ENCODE measurements at places on chromosomes 7 and 10.

DNA sequence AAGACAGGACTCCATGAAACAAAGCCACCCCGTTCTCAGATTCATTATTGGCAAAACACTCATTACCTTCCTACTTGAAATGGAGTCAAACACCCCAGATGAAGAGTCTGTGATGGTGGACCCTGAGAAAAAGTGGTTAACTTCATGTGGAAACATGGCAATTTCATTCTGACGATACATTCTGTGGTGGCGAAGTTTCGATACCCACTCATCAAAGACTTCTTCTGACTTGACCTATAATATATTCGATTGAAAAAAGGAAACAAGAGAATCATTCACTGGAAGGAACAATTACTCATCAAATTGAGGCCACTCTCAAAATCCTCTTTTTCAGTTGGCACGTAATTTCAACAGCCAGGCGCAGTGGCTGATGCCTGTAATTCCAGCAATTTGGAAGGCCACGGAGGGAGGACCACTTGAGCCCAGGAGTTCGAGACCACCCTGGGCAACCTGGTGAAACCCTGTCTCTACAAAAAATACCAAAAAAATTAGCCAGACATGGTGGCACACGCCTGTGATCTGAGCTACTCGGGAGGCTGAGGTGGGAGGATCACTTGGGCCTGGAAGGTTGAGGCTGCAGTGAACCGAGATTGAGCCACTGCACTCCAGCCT is 108.8 kb upstream of the GSDME start:
- DNase-seq: no peak

DNA sequence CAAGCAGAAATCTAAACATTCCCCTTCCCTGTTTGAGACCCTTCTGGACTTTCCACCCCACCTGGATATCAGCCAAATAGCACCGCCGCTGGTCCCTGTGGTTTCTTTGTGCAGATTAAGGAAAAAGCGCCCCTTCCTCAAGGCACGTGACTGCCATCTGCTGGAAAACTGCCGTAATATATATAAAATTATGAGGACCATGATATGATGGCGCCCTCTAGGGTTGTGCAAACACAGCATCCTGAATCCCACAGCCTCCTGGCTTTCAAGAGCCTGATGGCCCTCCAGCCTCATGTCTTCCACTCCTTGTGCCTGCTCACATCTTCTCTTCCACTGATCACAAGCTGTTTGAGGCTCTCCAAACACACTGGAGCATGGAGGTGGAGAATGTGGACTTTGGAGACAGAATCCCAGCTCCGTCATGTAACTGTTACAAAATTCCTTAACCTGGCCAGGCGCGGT is 121.3 kb downstream of the MYL10 start:
- no peak for DNase-seq

GRCh38 chr7:19248115-19248514 is 102.9 kb upstream of the FERD3L start:
- DNase-seq: no peak

DNA sequence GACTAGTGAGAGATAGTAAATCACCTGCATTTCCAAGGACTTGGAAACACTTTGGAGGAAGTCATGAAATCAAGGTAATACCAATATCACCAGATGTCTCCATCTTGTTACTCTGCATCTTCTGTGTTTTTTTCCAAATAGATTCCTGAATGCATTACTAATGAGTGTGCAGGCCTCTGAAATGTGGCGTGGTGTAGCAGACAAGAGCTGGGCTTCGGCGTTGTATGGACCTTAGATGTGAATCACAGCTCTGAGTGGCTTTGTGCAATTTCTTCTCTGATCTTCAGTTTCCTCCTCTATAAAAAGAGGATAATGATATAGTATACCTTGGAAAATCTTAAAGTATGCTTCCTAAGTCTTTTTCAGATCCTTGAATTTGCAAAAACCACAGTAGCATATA is 9.6 kb upstream of the MYPN start:
- no peak for DNase-seq

DNA sequence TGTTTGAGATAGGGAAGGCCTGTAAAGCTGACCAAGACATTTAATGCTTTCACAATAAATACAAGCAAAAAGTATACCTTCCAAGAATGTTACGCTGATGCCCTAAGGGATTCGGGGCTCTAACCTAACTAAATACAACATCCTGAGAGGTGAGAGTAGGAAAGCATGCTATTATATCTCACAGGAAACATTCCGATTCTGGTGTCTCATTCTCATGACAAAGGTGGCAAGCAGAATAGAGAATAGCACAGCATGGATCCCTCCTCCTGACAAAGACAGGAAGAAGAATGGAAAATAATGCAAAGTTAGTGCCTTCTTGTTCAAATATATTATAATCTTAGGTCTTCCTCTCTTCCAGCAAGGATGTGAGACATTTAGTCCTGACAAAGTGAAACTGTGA is 504.3 kb downstream of the TFEC start:
- no peak for DNase-seq

Measured in activated T-helper 1 cell treated with anti-CD3 and anti-CD28 coated beads, Interleukin-2, amount 50 U/mL, for 16 hours (primary cell).